ENCODE measurements at places on chromosomes 12 and 14.

DNA sequence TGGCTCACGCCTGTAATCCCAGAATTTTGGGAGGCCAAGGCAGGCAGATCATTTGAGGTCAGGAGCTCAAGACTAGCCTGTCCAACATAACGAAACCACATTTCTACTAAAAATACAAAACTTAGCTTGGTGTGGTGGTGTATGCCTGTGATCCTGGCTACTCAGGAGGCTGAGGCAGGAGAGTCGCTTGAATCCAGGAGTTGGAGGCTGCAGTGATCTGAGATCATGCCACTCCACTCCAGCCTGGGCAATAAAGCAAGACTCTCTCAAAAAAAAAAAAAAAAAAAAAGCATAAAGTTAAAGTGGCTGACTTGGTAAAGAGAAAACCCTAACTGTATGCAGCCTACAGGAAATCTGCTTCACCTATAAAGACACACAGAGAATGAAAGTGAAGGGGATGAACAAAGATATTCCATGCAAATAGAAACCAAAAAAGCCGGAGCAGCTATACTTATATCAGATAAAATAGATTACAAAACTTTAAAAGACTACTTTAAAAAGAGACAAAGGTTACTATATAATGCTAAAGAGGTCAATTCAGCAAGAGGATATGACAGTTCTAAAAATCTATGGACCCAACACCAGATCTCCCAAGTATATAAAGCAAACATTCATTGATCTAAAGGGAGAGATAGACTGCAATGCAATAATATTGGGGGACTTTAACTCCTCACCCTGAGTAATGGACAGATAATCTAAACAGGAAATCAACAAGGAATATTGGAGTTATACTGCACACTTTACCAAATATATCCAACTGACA lies 4.1 kb downstream of the CLEC2B start:
- no peak for DNase-seq

GRCh38 chr14:106694638-106695393 lies 1168.4 kb downstream of the TMEM121 start:
- DNase-seq = no peak

DNA sequence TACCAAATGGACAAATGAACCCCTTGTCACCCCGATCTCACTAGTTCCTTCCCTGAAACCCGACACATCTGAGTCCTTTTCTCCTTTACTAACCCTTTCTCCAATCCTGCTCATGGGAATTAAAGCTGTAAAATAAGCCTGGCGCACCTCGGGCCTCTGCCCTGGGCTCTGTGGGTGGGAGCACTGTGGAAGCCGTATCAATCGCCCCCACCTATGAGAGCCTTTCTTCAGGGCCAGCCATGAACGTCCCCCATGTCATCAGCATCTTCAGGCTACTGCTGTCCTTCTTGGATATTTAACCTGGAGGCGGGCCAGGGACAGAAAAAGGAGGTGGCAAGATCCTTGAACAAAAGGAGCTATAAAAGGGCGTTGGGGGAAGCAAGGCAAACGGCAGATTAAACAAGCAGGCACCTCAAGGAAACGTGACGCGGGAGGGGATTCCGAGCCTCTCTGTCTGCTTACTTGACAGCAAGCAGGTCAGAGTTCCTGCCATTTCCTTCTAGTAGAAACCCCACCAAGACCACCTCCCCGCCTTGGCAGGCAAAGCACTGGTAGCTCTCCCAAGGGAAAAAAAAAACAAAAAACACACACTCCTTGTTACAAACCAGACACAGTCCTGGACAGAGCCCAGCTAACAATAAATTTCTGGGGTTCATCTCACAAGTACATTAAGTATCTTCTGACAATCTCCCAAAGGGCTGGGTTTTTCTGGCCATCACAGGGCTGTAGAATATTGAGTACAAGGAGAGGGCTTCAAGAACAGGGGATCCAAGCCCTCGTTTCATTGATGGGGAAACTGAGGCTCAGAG lies 62.9 kb downstream of the DPF3 start:
- no peak for DNase-seq

DNA sequence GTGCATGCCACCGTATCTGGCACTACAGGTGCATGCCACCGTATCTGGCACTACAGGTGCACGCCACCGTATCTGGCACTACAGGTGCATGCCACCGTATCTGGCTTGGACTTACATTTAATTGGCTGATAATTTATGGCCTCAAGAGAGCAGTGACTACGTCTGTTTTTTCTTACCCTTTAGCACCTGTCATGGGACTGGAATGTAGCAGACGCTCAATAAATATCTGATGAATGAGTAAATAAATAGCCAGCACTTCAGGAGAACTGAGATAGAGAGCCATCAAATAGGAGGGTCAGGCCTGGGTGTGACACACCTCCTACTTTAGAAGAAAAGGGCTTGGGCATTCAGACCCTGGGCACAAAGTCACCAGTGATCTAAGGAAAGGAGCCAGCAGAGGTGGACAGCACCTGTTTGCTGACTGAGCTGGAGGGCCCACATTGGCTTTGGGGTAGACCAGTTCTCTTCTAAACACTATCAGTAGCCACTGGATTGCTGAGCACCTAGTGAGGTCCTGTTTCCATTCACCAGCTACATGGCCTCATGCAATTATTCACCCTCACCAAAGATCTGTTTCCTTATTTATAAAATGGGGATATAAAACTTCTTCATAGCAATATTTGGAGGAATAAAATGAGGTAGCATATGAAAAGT lies 50.1 kb downstream of the RFX4 start:
- DNase-seq = no peak

- DNase-seq = no peak
Measured at GRCh38 chr12:13713556-13714410, 267.6 kb downstream of the GRIN2B start.

DNA sequence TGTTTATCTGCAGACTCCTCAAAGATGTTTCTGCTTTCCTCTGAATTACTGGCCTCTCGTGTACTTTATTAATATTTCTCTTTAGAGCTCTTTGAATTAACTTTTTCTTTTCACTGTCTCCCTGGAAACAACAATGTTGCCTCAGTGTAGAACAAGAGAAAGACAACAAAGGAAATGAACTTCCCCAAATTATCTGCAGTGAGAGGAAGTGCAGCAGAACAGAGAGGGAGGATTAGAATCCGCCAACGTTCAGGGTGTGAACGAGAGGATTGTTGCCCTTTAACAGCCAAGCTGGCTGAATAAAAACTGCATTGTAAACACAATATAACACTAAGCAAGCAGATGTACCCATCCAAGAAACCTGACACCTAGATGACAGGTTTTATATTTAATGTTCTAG lies 375.9 kb downstream of the GALC start:
- DNase-seq = no peak

DNA sequence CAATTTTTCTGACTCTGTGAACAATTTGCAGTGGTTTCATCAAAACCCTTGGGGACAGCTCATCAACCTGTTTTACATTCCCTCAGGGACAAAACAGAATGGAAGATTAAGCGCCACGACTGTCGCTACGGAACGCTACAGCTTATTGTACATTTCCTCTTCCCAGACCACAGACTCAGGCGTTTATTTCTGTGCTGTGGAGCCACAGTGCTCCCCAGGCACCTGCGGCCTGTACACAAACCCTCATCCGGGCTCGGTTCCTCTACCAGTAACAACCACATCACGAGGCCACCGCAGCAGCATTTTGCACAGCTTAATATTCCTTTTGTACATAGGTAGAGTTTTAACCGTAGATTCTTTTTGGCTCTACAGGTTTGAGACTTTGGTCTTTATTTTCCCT lies 397.4 kb upstream of the OR4E1 start:
- no peak for DNase-seq

DNA sequence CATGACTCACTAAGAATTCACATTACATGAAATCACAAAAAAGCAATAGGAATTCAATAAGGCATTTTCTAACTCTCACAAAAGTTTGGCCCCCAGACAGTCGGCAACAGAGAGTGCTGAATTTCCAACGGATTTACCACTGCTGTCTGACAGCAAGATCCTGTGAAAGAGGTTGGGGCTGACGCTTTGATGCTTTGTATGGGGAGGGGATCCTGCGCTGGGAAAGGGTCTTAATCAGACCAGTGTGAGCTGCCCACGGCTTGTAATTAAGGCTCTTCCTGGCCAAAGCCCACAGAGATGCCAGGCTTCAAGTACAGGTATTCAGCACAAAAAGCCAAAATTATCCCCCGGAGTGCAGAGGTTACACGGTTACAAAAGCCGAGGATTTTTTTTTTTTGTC lies 66.8 kb upstream of the TMCC3 start:
- DNase-seq = no peak

DNA sequence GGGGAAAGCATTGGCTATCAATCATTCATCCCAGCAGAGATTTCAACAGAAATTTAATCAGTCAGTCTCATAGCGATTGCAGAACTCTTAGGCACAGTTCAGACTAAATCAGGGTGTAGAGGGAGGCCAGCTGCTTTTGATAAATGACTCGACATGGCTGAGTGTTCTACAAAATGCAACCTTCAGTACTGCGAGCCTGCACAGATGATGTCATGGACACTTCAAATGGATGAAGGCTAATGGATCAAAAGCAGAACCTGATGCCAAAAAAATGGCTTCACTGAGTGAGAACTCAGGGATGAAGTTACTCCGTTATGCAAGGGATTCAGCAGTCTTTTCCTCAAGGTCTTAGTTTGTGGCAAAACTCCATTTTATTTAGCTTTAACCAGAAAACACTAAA lies 167.3 kb downstream of the DACT1 start:
- DNase-seq = peak; percentile 31

All from NCI-H510A (cell line).